IMR-90 (cell line): ENCODE measurements at places on chromosomes 2 and 18. TPM values are rescaled to one million over a fixed set of nuclear protein-coding genes. Genes with fewer than 3 reads are reported as not detected.
A peak's percentile ranks its signal among the peaks of the same experiment; 100 is the strongest.

GRCh38 chr18:74980669-74981068 lies 228.3 kb downstream of the PTGR3 start:
- DNase-seq = no peak

DNA sequence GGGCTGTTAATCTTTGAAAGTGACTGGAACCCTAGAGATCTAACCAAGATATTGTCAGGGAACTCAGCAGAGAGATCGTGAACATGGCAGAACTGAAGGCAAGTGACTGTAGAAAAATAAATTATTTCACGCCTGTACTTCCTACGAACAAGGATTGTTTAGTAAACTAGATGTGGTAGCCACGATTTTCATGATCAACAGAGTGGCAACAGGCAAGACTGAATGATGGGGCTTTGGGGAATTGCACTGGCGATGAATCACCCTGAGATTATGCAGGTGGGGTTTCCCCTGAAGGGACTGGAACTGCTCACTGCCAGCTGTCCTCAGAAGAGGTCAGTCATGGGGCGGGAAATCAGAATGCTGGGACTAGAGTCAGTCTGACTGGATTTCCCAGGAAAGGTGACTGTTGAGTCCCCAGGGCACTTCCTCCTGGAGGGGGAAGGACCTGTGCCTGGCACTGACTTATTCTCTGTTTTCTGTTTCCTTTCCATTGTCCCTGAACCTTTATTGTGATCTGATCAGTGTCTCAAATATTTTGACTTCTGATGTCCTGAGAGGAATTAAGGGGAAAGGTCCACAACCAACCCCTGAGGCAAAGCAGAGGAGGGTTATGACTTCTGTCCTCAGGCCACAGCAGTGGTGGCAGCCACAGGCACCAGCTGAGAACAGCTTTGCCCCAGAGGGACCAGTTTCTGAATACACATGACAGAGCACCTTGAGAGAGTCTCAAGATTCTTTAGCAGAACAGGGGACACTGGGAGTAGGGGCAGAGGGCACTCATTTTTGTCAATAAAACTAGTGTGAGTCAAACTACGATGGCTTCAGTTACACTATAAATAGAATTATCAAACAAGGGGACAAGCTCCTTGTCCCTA lies 70.0 kb downstream of the NAB1 start:
- DNase-seq = peak; percentile 81

DNA sequence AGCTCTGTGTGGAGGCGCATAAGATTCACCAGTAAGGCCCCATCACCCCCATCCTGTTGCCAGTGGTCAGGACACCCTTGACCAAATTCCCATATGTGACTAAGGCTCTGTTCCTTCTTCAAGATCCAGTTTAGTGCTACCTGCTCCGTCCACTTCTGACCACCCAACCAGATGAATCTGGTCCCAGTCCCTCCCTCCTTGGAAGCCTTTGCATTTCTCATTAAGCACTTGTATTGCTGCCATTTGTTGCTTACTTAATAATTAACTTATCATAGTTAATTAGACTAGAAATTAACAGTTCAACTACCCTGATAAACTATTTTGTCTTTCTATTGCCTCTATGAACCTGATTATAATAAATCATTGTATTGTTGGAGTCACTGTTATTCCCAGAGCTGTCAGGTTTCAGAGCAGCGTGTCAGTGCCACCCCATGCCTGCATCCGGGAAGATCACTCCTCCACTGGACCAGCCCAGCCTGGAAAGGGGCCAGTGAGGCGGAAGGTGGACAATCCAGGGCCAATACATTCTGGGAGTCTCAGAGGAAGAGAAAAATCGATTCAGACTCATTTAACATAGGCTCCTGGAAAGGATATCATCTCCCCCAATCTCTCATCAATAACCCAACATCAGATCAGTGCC lies 9.5 kb upstream of the NAT8 start:
- DNase-seq = no peak

GRCh38 chr2:181656450-181657291 lies at the start of gene CERKL:
Gene CERKL, minus strand, starts transcription at chr2:181657105. Its CDS starts 99 bp downstream, at chr2:181657006.
- DNase-seq = peak; percentile 2

DSC1 gene
- total RNA-seq = not detected in 2 replicates

LYPD1 gene
- 79.7 and 87.6 TPM in 2 replicates for total RNA-seq
